Nucleus accumbens (tissue), 56 donors: ENCODE measurements at places on chromosomes 7 and 10.

DNA sequence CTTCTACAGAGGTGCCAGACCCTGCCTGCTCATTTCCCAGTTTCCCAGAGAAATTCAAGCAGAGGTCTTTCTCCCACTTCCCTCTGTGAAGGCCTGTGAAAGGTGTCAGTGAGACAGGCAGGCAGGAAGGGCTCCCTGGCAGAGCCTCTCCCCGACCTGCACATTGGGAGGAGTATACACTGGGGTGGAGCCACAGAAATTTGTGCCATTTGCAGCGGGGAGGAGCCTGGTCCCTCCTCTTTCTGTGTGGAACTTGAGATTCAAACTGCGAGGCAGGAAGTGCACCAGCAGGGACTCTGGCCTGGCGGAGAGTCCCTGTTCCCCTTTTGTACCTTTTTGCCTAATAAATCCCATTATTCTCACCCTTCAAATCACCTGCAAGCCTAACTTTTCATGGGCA lies 54.6 kb upstream of the OPN4 start:
- DNase-seq: no peak

- DNase-seq: peak; percentile 4
Measured at GRCh38 chr10:67520924-67521520, 175.0 kb downstream of the CTNNA3 start.

- no peak for DNase-seq
Measured at GRCh38 chr10:32269343-32270100, 77.4 kb downstream of the EPC1 start.

- DNase-seq: no peak
Measured at GRCh38 chr7:108268200-108268820, 138.1 kb upstream of the LAMB4 start.

DNA sequence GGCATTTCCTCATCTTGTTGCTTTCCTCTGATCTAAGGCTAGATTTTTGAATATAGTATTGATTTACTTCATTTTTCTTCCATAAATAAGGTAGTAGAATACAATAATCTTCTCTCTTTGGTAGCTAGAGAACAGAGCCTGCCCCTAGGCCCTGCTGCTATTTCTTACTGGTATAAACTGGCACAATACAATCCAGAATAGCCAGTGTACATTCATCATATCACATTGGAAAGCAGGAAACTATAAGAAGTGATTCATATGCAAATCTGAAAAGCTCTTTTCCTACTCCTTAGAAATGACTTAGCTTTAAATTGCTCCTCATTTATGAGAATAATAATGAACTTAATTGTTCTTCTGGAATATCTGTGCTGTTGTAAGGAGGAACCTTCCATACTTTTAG lies 100.2 kb downstream of the KCND2 start:
- DNase-seq: no peak

GRCh38 chr10:12949248-12949647 lies 52.3 kb downstream of the CCDC3 start:
- no peak for DNase-seq

- DNase-seq: peak; percentile 69
Measured at GRCh38 chr10:21497177-21497807, 28.2 kb downstream of the SKIDA1 start.

DNA sequence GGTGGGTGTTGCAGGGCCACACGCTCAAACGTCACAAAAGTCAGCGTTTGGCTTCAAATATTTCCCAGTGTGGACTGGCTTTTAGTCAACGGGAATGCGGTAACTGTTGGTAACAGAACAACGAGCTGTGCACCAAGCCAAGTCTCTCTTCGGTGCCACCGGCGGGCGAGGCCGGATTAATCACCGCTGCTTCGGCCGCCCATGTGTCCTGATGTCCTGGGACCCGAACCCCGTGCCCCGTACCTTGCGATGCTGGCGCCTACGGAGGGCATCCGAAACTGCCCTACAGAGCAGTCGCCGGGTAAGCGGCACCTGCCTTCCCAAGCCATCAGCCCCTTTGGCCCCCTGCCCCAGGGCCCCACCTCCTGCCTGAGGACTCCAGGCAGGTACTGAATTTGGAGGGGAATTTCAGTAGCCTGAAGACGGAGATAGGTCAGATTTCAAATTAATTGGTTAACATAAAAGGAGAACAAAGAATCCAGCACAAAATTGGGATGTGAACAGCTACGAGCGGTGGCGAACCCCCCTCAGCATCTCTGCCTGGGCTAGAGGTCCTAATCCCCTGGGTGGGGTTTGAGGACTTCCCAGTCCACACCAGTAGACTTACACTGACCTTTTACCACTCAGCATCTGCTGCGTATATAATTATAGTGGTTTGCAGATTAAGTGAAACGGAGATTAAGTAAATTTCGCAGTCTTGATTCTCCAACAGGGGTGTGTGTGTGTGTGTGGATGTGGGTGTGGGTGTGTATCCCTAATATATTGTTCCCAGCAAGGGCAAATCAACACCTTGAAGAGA lies at the start of gene LRRC72:
LRRC72 (plus strand) TSS at position 84 of the 799 bp plus-strand sequence; CDS start at position 212, 128 bp downstream.
- no peak for DNase-seq

GRCh38 chr7:143379611-143380259 lies 1.4 kb upstream of the ZYX start:
- DNase-seq: no peak

GRCh38 chr10:62027841-62028501 lies 126.5 kb downstream of the ARID5B start:
- DNase-seq: no peak

GRCh38 chr7:24767878-24768569 lies 10.8 kb upstream of the GSDME start:
- no peak for DNase-seq

DNA sequence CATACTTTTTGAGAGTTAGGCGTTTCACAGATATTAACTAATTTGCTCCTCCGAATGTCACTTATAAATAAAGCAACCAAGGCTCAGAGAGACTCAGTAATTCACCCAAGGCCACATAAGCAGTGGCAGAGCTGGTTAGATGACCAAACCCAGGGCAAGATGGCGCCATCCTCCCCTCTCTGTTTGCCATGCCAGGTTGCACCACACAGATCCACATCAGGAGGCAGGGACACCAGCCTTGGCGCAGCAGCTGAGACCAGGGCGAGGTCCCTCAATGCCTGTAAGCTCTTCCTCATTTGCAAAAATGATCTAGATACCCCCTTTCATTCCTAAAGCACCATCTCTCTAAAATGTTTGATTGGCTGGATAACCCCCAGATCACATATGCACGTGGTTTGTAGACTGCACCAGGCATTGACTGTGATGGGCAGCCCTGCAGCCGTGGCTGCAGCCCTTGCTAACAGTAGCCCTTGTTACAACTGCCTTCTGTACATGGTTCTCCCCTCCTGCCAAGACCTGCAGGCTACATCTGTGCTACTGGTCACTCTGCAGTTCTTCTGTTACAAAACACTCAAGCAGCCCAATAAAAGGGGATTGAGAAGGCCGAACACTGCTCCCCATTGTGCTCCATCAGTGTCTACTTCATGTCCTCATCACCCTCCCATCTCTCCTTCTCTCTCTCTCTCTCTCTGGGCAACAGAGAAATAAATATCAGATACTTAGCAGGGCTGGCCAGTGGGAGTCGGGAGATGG lies 298.6 kb downstream of the PRPF18 start:
- no peak for DNase-seq

DNA sequence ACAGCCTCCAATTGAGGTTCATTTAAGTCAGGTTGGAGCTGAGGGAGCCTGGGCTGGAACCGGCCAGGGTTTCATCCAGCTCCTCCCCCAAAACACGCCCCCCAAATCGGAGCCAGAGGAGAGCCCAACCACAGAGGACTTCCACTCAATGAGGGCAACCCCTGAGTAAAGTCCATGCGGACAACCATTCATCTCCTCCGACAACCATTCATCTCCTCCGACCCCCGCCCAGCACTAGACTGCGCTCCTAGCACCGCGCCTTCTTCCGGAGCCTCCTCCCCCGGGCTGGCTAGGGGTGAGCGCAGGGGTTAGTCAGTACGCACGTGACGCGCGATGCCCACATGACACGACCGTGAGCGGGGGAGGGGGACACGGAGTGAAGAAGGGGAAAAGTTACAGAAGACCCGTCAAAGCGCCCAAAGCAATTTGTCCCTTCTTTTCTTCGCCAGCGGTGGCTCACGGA lies 1.4 kb downstream of the MAGI2 start:
- peak; percentile 83 for DNase-seq

DNA sequence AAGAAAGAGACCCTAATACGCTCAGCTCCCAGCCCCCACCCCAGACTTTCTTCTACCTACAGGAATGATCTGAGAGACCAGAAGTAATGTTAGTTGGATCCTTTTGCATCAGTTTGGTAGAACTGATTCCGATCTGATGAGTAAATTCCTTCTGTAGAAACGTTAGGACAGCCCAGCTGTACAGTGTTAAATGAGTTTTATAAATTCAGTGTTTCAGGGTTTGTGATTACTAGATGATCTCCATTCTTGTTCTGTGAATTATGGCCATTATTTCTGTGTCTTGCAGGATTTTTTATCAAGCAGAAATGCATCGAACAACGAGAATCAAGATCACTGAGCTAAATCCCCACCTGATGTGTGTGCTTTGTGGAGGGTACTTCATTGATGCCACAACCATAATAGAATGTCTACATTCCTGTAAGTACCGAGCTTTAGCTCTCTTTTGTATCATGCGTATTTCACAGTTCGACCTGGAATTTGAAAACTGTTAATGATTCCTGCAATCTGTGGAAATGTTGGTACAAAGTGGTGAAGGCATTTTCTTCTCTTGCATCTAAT lies 5.3 kb downstream of the BMI1 start:
- DNase-seq: no peak

- DNase-seq: peak; percentile 92
Measured at GRCh38 chr10:18659125-18659818, at the start of gene ARL5B. ARL5B (plus strand) TSS chr10:18659431; CDS start chr10:18659638, 207 bp downstream.

DNA sequence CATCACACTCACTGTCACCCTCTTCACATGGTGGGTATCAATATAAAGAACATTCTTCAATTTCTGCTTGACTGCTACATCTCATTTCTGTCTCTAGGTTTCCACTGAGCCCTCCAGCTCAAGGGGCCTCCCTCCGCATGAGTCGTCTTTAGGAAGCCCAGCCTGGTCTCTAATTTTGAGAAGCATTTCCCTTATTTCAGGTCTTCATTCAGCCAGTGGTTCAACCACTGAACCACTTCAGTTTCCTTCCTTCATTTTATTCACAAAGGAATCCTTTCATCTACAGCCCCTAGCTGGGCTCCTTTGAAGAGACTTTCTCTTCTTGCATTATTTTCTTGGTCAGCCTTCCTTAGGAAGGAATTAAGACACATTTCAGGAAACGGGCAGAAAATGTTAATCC lies 257.4 kb downstream of the KCNMA1 start:
- DNase-seq: no peak

GRCh38 chr7:132933072-132933458 lies 148.8 kb downstream of the CHCHD3 start:
- DNase-seq: no peak

GRCh38 chr7:8747338-8747737 lies 313.9 kb downstream of the NXPH1 start:
- no peak for DNase-seq

GRCh38 chr7:116534790-116535189 lies 10.0 kb downstream of the CAV1 start:
- DNase-seq: no peak

GRCh38 chr10:125010362-125010761 lies 68.4 kb downstream of the ZRANB1 start:
- DNase-seq: no peak

DNA sequence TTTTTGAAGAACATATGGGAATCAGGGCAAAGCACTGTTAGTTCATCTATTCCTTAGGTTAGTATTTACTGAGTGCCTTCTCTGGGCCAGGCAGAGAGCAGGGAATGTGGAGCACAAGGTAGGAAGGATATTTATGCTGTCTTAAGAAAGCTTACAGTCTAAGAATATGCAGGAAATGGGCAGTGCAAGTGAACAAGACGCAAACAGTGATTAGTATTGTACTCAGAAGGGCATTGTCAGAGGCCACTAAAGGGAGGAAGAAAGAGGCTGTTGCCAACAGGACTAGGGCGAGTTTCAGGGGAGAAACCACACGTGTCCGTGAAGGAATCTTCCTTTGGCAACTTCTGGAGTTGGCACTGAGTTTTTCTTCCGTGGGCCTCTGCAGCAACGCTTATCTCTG lies 552.8 kb upstream of the COBL start:
- no peak for DNase-seq

DNA sequence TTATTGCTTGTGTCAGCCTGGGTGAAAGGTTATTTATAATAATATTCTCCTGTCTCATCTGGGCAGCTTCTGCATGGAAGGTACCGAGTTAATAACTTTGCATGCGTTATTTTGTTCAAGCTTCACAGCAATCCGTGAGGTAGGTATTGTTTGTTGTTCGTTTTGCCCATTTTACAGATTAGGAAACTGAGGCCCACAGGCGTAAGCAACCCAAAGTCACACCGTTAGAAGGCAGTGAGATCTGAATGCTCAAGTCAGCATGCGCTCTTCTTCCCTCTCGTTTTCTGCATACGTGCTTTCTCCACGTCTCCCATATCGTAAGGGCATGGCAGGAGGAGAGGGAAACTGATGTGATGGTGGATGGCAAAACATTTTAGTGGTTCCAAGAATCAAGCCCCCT lies 34.1 kb downstream of the LHPP start:
- DNase-seq: no peak

DNA sequence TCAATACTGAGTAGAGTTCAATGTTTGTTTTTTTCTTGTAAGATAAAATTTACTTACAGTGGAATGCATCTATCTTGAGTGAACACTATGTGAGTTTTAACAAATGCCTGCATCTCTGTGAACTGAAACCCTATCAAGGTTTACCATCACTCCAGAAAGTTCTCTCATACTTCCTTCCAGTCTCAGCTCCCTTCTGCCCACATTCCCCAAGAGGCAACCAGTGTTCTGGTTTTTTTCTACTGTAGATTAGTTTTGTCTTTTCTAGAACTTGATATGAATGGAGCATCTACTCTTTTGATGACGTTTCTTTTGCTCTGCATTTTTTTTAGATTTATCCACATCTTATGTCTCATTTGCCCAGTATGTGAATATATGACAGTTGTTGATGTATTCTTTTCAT lies 17.1 kb downstream of the WIPI2 start:
- no peak for DNase-seq

DNA sequence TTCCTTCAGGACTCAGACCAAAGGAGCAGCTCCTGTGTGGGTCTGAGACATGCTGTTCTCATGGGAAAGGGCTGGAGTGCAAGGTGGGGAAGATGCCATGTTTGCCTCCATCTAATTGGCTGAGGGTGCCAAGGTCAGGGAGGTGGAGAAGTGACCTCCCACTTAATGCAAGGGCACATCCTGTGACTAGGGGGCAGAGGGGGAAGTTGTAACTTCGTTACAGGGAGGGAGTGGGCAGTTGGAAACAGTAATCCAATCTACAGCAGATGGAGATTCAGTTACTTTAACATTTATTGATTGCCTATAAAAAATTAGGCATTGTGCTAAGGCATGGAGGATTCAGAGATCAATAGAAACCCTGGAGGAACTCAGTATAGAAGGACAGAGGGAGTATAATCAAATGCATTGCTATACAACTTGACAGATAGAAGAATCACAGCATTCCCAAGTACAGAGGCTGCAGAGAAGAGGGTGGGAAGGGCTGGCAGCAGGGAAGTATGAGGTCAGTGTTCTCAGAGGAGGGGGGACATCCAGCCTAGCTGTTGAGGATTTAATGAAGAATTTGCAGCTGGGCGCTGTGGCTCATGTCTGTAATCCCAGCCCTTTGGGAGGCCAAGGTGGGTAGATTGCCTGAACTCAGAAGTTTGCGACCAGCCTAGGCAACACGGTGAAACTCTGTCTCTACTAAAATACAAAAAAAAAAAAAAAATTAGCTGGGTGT lies 75.9 kb downstream of the CCNY start:
- no peak for DNase-seq
